ENCODE measurements at places on chromosomes 11 and 22.
A peak's percentile ranks its signal among the peaks of the same experiment; 100 is the strongest.

DNA sequence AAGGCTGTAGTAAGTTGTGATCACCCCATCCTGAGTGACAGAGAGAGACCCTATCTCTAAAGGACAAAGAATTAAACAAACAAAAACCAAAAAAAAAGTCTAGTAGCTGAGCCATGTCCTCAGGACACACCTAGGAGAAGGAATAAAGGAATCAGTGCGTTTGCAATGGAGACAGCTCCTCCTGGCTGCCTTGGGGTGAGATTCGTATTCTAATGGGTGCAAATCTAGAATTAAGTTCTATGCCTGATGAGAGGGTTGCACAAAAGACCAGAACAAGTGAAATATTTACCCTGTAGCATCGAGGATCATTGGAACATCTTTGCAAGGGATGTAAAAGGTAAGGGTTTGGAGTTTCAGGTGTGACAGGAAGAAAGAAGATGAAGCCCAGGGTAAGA, 70.3 kb upstream of the BMAL1 start:
- DNase-seq: no peak

GRCh38 chr11:85863855-85864254, 8.7 kb downstream of the CCDC83 start:
- no peak for DNase-seq

DNA sequence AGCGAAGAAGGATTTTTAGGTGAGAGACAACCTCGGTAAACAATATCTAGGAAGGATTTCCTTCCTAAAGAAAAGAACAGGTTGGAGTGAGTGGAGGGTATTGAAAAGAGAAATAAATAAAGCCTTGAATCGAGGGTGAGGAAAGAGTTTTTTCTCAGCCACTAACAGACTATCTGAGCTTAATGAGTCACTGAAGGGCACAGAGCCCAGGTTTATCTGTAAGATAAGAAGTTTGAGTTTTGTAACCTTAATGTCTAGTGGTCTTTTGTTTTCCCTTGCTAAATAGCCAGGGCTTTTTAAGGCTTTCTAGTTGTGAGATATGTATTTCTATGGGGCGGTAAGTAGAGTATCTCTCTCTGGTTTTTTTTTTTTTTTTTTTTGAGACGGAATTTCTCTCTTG, 394.5 kb upstream of the KIRREL3 start:
- no peak for DNase-seq

DNA sequence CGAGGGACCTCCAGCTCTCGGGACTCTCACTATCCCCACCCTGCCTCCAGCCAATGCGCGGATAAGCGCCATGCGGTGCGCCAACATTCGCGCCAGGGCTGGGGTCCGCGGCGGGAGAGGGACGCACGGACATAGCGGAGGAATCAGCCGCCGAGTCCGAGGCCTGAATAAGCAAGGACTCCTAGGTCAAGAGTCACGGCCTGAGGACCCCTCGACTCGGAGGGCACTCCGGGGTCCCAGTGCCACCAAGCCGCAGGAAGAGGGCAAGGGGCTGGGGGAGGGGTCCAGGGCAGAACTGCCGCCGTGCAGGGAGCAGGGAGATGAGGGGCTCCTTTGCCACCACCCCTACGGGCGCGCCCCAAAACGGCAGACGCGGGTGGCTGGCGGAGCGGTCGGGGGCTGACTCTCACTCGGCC, 552 bp downstream of the DSCAML1 start:
- DNase-seq: no peak

GRCh38 chr11:73942010-73942409, 8.8 kb upstream of the DNAJB13 start:
- DNase-seq: peak; percentile 50

DNA sequence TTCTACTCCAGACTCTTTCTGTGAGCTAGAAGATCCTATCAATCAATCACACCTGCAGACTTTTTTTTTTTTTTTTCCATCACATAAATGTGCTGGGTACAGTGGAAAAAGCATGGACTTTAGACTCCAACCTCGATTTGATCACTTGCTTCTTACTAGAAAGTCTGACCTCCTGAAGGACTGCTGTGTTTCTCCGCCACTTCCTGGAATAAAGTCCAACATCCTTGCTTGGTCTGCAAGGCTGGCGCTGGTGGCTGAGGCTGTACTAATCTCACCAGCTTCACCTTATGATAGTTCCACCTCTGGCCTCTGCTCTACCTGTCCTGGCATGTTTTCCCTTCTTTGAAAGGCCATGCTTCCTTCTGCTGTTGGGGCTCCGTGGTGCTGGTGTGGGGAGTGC, 60.9 kb upstream of the SESN3 start:
- no peak for DNase-seq
